ENCODE measurements at places on chromosomes 6 and 20.

- DNase-seq, result no peak
These were observed 11.4 kb downstream of the HLA-A start for GRCh38 chr6:29953686-29954085.

DNA sequence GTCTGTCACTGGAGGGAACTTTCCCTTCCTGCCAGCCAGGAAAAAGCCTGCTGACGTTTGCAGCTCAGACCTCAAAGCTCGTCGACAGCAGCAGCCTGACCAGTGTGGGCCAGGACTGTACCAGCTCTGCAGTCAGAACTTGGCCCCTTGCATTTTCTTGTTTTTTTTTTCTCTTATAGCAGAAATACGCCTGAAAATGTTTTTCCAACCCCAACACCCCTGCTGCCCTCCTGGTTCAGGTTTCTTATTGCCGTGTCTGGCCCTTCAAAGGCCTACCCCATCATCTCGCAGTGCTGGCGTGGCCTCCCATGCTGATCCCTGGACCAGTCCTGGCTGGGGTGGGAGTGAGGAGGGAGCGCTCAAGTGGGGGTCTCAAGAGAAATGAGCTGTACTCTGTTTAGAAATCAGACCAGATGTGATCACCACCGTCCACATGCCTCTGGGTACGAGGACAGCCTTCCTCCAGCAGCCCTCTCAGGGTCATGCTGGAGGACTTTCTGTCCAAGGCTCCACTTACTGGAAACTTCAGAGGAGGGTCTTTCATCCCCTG, 169.0 kb downstream of the FOXC1 start:
- no peak for DNase-seq

DNA sequence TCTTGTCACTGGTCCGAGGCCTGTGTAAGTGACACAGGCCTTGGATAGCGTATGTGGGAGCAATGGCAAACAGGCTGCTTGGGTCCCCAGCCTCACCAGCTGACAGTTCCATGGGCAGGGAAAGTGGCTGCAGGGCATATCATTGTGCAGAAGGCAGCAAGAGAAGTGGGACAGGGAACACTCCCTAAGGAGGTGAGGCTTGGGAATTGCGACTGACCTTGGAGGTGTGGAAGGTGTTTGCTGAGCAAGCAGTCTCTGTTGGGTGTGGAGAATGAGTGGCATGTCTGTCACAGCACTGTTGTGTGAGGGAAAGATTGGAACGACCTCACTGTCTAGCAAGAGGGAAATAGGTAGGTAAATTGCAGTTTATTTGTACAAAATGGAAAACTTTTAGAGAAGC, 16.8 kb downstream of the POFUT1 start:
- DNase-seq, result no peak

DNA sequence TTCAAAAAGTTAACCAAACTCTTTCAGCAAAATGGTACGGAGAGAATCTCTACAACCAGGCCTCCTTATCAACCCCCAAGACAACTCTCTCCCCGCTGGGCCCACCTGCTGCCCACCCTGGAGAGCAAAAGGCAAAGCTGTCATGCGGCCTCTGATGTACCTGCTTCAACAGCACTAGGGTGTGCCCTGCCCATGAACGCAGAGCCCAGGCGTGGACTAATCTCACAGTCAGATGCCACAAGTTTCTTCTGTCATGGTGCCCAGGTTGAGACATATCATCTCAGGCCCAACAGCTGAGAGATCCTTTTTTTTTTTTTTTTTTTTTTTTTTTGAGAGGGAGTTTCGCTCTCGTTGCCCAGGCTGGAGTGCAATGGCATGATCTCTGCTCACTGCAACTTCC, 26.3 kb downstream of the SLC2A4RG start:
- DNase-seq, result no peak

GRCh38 chr6:97842521-97842920, 559.5 kb upstream of the MMS22L start:
- no peak for DNase-seq

DNA sequence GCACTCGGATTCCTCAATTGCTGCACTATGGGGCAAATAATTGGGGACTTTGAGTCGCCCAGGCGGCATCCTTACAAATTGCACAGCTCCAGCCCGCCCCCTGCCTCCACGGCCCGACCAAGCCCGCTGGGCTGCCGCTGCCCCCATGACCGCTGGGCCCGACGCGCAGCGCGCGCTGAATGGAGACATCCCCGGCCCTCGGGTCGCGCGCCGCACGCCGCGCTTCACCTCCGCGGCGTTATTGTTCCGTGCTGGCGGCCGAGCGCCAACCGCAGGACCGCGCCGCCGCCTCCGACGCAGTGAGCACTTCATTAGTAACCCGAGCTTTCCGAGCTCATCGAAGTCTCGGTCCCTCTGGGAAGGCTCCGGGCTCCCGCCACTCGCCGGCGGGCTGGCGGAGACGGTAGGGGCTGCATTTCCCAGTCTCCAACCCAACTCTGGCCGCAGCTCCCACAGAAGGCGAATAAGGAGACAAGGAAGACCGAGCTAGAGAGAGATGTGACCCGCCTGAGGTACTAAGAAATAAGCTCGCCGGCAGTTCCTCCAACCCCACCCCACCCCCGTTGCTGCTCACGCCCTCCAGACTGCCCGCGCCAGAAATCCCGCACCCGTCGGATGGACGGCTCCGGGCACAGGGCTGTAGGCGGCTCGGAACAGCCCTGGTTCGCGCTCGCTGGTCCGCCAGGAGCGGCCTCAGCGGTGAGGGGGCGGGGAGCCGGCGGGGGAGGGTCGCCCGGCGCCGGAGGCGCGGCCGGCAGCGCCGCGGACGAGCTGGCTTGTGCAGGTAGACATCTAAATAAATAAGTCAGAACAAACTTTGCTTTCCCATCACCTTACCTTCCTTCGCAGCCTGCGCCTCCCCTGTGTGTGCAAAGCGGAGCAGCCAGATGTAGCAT, 703 bp downstream of the EPHA7 start:
- no peak for DNase-seq

- DNase-seq, result no peak
These were observed 53.9 kb upstream of the PCSK2 start for GRCh38 chr20:17172836-17173516.

- DNase-seq, result no peak
These were observed 282.8 kb downstream of the TFAP2C start for GRCh38 chr20:56911946-56912345.

GRCh38 chr6:108650781-108651180, 90.1 kb downstream of the FOXO3 start:
- DNase-seq, result no peak

DNA sequence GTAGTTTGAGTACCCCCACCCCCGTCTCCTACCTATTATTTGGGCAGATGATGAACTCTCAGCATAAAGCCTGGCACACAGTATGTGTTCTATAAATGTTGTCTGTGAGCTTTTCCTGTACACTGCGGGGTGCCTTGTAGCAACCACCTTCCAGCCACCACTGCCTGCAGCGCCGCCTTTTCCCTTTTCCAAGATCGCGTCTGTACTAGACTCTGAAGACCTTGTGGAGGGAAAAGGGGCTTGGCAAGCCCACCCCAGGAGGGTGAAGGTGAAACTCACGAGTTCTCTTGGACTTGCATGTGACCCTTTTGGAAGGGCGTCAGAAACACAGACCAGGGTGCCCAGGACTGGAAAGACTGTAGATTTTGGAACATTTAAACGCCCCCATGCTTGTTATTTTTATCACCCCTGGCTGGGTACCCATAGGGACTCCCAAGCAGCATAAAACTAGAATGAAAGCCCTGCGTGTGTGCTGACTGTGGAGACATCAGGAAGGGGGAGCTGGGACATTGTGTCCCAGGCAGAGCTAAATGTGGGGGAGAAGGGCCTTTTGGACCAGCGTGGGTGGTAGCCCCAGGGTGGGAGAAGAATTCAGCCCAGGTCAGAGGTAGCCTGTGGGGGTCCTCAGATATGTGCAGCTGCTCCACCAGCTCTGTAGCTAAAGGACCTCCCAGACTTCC, 8.3 kb downstream of the BAK1 start:
- DNase-seq, result no peak

DNA sequence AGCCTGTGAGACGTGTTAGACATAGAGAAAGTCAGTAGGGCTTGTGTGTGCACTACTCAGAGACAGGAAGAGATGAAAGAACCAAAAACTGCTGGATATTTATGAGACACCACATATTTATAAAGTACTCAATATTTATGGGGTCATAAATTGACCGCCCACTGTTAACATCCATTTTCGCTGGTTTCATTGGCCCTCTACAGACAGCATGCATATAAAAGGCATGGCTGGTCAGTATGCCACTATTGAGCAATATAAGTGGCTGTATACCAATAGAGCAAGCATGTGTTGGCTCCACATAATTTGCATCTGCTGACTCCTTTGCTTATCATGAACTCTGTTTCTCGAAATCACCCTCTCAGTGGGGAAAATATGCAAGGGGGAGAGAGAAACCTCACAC, 110.3 kb upstream of the BTN3A2 start:
- DNase-seq, result no peak

- no peak for DNase-seq
These were observed 168.9 kb upstream of the CENPW start for GRCh38 chr6:126170978-126171382.

GRCh38 chr6:129094147-129094546, 211.2 kb downstream of the LAMA2 start:
- no peak for DNase-seq

DNA sequence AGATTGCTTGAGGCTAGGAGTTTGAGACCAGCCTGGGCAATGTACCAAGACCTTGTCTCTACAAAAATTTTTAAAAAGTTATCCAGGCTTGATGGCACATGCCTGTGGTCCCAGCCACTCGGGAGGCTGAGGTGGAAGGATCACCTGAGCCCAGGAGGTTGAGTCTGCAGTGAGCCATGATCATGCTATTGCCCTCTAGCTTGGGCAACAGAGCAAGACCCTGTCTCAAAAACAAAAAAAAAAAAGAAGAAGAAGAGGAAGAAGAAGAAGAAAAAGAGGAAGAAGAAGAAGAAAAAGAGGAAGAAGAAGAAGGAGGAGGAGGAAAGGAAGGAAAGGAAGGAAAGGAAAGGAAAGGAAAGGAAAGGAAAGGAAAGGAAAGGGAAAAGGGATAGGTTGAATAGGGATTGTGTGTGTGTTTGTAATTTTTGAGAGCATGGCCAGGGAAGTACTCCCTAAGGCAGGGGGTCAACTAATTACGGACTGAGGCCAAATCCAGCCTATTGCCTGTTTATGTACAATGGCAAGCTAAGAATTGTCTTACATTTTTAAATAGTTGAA, 43.0 kb upstream of the ZNF217 start:
- DNase-seq, result no peak

- DNase-seq, result no peak
These were observed 211.1 kb downstream of the GMDS start for GRCh38 chr6:2034256-2034655.

GRCh38 chr20:57411406-57412283, 20.4 kb downstream of the RBM38 start:
- no peak for DNase-seq

DNA sequence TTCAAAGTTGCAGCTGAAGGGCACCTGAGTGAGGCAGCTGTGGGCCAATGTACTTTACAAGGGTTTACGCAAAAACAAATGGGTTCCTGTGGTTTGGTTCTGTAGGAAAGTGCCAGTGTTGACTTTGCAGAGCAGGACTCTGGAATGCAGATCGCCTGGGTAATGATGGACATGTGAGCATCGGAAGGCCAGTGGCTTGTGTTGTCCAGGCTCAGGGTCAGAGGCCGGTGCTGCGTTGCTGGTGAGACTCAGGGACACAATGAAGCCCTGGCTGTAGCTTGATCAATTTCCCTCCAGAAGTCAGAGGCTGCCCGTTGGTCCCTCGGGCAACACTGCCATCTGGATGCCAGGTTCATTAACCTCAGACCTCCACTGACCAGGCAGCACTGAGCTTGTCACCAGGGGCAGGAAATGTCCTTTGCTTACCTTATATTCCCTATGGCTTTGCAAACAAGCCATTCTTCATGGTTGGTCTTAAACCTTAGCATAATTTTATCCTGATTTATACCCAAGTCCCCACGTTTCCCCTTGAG, 753.4 kb downstream of the QKI start:
- no peak for DNase-seq

- no peak for DNase-seq
These were observed 14.8 kb downstream of the PAQR8 start for GRCh38 chr6:52376763-52377162.

GRCh38 chr6:149906405-149906804, 8.5 kb upstream of the RAET1E start:
- DNase-seq, result no peak

DNA sequence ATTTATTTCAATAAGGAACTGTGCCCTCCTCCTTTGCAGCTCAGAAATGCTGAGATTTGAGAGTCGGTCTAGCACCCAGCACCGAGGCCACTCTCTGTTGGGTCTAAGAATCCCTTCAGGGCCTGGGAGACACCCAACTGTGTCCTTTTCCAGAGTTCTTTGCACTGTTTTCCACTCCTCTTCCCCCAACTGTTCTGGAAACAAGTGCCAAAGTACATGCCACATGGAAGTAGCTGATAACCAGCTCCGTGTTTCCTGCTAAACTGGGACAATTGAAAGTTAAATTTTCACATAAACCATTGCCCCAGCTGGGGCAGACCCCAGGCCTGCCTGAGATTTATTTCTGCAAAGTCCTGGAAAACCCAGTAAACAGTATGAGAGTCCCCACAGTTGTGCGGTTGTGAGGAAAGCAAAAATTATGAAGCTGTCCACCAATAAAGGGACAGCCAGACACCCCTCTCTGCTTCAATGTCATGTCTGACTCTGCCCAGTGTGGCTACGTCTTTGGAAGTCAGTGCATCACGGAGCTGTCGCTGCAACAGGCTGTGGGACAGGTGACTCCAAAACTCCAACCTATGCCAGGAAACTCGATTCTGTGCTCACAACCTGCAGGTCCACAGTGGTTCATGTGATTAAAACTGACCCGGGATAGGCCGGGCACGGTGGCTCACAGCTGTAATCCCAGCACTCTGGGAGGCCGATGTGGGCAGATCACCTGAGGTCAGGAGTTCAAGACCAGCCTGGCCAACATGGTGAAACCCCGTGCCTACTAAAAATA, 178.0 kb upstream of the AFDN start:
- no peak for DNase-seq
